ENCODE measurements at places on chromosomes 4 and X.

GRCh38 chr4:41360921-41361793 lies 104.4 kb downstream of the UCHL1 start:
- peak; percentile 66 for DNase-seq

GRCh38 chrX:82591421-82591820 lies 916.7 kb upstream of the POU3F4 start:
- no peak for DNase-seq

- no peak for DNase-seq
Observed at GRCh38 chr4:54712206-54712605, 54.4 kb downstream of the KIT start.

GRCh38 chr4:142615324-142615665 lies 230.8 kb downstream of the INPP4B start:
- DNase-seq, result peak; percentile 81

- no peak for DNase-seq
Observed at GRCh38 chr4:1032861-1033260, 21.4 kb downstream of the FGFRL1 start.

GRCh38 chr4:143736861-143737260 lies 36.4 kb upstream of the FREM3 start:
- DNase-seq, result no peak

DNA sequence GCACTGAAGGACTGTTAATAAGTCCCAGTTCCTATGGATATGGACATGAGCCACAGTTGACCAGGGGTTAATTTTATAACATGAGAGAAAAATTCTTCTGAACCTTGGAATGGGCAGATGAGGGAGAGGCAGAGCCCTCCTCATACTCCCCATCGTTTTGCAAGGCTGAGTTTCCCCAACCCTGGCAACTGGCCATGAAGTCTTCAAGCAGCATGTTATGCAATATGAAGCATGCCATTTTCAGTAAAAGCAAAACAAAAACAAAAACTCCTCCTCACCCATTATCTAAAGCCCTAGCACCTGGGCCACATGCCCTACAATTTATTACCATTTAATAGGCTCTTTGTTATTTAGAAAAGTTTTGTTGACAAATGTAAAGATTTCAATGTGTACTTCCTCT lies 64.5 kb downstream of the GPC4 start:
- peak; percentile 17 for DNase-seq

DNA sequence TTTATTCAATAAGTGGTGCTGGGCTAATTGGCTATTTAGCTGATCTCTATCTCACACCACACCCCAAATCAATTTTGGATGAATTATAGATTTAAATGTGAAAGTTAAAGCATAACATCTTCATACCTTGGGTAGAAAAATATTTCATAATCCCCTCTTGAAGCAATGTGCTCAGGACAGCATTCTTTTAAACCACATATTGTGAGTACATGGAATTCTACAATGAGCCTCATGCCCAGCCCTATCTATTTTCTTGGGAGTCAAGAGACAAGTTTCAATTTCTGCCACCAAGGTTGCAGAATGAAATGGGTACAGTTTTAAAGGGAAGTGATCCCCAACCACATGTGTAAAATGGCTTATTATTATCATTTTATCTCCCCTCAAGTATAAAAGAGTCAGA lies 30.6 kb upstream of the GPRIN3 start:
- DNase-seq, result no peak

DNA sequence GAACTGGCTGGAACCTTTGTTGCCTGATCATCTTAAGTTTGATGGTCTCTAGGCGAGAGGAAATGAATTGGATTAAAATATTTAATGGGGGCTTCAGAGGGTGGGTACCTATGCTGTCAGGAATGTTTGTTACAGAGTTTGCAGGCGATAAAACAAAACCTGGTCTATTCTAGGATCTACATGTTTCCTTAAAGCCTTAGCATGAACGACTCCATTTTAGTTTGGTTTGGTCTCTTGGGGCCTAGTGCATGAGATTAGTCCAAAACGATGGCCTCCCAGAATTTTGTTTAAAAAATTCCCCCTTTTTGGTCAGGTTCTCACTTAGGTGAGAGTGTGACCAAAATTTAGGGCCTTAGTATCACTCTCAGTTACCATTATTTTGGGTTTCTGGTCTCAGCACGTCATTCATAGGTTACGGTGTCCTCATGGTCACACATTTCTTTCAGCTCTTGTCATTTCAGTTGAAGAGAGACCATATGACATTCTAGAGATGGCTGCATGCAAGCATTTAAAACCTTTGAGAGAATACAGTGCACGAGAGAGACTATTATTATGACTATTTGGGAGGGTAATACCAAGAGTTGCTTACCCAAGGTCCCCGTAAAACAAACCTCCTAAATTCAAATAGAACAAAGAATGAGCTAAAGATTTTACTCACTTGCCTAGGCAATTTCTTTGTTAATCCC lies 13.8 kb downstream of the MOB1B start:
- no peak for DNase-seq
